ENCODE measurements at places on chromosomes 3 and 15.

DNA sequence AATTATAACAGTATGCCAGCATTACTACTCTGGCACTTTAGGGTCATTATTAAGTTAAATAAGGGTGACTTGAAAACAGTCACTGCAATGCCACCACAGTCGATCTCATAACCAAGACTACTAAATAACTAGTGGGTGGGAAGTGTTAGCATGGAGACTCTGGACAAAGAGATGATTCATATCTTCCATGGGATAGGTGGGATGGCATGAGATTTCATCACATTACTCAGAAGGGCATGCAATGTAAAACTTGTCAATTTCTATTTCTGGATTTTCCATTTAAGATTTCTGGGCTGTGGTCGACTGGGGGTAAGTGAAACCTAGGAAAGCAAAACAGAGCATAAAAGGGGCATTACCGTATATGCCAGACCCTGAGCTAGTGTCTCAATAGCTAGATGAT is 538.9 kb upstream of the GRM7 start:
- DNase-seq: no peak

- DNase-seq: no peak
These were observed 25.4 kb upstream of the PSMD6 start for GRCh38 chr3:64048631-64049061.

GRCh38 chr15:56608140-56608778 is 125.0 kb downstream of the ZNF280D start:
- no peak for DNase-seq

DNA sequence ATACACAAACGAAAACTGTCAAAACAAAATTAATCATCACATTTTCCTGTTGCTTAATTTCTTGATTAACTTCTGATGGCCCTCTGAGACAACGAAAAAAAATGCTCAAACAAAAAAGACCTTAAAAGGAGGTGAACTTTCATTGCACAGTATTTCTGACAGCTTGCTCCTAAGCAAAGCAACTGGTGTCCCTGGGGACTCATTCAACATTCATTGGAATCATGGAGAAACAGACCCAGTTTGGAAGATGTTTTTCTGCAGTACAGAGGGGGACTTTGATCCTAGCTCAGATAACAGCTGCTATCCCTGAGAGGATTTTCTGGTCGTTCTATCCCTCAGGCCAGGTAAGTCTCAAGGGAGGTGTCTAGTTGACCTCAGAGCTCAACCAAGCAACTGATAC is 378.7 kb upstream of the ATP11B start:
- DNase-seq: no peak

DNA sequence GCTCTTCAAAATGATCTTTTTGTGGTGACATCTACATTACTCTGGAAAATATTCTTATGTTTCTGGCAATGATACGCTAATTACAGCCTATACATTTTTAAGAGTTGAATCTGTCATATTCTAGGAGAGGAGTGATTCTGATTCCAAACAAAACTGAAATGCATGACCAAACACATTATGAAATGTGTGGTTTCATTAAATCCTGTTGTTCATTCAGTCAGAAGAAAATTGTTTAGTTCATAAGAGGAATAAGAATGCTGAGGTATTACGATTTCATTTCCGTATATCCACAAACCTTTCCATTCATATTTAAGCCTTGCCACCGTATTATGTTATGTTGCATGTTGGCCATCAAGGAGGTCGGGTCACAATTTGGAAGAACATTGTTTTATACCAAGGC is 345.1 kb downstream of the FEZF2 start:
- no peak for DNase-seq
